ENCODE measurements at places on chromosomes 6 and 20.

GRCh38 chr6:164106345-164106769, 691.8 kb downstream of the QKI start:
- no peak for DNase-seq

GRCh38 chr6:3450888-3451287, 6.0 kb downstream of the SLC22A23 start:
- no peak for DNase-seq

- DNase-seq, result no peak
Measured at GRCh38 chr6:13172291-13172690, 156.0 kb downstream of the TBC1D7 start.

DNA sequence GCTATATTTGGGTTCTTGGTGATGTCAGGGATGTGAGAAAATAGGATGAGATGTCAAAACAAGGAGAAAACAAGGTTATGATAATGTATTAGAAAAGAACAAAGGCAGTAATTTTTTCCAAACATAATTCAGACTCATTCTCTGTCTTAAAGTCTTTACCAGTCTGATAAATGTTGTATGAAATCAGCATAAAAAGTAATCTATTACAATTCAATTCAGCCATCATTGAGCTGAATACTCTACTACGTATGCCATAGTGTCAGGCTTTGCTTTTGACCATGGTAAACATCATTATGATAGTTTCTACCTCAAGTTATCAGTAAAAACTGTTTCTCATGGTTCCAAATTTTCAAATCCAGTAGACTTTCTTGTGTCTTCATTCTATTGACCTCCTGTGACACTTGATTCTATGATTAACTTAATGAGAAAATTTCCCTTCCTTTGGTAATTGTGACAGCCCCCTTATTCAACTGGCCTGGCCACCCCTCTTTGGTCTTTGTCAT, 75.0 kb downstream of the EPHA7 start:
- DNase-seq, result no peak

- no peak for DNase-seq
Measured at GRCh38 chr20:16968099-16968498, 219.9 kb downstream of the OTOR start.

GRCh38 chr20:14717134-14717999, 380.0 kb upstream of the FLRT3 start:
- no peak for DNase-seq

DNA sequence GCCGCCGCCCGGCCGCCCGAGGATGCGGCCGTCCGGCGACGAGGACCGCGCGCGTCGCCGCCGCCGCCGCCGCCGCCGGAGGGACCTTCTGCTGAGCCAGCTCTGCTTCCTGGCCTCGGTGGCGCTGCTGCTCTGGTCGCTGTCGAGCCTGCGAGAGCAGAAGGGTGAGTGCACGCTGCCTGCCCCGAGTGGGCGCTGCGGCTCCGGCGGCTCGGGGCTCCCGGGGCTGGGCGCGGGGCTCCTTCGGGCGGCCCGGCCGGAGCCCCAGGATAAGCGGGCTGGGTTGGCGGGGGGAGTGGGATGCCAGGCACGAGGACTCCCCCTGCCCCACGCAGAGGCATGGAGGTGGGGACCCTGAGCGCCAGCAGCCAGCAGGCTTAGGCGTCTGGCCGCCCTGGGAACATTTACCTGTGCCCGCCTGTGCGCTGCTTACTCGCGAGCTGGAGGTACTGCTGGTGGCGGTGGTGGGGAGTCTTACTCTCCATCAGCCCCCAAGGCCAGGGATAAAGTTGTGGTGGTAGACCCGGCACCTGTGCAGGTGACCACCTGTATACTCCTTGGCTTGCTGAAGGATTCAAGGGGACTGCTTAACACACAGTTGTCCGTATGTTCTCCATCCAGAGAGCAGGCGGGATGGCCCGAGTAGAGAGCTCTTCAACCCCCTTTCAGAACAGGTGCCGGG, 520 bp downstream of the SLC24A3 start:
- DNase-seq, result no peak

- no peak for DNase-seq
Measured at GRCh38 chr6:23526526-23526925, 599.5 kb upstream of the NRSN1 start.

DNA sequence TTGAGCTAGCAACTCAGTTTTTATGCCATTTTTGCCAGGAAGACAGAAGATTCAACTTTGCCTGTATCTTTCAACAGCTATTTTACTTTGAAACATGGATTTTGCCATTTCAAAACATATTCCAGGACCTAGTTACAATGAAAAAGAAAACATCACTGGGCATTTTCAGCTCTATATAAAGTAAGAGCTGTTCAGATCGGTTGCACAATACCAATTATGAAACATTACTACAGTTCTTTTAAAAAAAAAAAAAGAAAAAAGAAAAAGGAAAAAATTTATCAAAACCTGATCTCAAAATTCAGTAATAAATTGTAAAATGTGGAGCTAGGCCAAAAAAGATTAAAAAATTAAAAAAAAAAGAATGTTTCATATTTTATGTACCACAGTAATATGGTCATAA, 15.6 kb downstream of the BCLAF1 start:
- no peak for DNase-seq

DNA sequence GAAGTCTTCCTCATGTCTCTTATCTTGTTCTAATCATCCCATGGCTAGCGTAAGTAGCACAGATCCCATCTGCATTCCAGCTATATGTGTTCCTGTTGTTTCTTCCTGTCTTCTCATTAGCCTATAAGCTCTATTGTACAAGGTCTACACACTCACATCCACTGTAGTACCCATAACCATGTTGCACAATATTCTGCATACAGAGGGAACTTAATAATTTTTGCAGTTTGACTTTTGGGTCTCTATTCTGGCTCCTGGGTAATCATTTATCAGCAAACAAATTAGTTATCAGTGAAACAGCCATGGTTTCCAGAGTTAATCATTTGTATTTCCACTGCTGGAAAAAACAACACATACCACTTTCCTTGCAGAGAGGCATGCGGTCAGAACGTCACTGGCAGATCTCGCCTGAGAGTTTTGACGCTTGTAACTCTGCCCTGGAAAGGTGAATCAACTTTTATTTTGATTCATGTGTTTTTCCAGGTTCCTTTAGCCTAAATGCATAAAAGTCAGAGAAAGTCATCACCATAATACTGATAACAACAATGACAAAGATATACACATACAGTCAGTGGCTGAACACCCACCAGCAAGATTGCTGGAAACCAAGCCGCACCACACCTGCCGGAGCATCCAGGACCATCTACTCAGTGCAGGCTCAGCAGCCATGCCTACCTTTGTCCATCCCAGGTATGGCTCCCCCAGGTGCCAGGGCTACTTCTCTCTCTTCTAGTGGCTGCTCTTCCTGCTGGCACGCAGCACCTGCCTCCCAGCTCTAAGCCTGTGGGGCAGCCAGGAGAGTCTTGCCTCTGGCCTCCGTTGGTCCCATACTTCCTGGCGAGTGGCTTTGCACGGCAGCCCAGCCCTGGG, 158.2 kb downstream of the QRSL1 start:
- DNase-seq, result no peak

DNA sequence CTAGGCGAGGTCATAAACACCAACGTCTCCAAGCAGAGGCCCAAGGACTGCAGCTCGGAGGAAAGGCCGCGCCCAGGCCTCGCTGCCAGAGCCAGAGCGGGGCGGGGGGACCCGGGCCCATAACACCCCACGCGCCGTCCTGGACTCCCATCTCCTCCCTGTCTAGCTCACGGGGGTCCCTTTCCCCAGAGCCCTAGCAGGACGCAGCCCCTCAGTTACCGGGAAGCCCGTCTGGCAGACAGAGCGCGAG, 44.9 kb downstream of the MDFI start:
- DNase-seq, result no peak

DNA sequence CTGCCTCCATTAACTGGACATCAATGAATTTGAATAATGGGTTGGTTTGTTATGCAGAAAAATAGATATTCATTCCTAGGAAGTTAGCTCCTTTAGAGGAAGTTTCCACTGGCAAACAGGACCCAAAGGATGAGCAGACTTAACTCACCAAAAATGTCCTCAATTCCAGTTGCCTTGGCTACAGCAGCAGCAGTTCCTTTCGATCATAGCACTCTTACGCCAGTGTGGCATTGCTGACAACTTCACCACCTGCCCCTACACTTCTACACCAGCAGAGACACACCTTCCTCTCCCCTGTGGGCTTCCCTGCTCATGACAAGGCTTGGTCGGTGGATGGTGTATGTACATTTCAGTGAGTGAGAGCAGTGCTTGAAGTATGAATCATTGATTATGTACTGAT, 532.8 kb downstream of the QKI start:
- DNase-seq, result no peak

GRCh38 chr20:47878601-47879027, 93.3 kb upstream of the SULF2 start:
- DNase-seq, result no peak

- no peak for DNase-seq
Measured at GRCh38 chr6:165031502-165031901, 277.9 kb downstream of the C6orf118 start.

GRCh38 chr6:117906958-117907600, at the start of gene SLC35F1:
SLC35F1 (plus strand) TSS chr6:117907264.
- DNase-seq, result no peak

- DNase-seq, result no peak
Measured at GRCh38 chr20:61448386-61448785, 196.3 kb downstream of the CDH4 start.

GRCh38 chr6:161564952-161565351, 291.1 kb upstream of the AGPAT4 start:
- no peak for DNase-seq

- DNase-seq, result no peak
Measured at GRCh38 chr20:1676650-1677049, 19.1 kb upstream of the SIRPG start.

GRCh38 chr20:10828180-10828579, 154.4 kb upstream of the JAG1 start:
- no peak for DNase-seq

DNA sequence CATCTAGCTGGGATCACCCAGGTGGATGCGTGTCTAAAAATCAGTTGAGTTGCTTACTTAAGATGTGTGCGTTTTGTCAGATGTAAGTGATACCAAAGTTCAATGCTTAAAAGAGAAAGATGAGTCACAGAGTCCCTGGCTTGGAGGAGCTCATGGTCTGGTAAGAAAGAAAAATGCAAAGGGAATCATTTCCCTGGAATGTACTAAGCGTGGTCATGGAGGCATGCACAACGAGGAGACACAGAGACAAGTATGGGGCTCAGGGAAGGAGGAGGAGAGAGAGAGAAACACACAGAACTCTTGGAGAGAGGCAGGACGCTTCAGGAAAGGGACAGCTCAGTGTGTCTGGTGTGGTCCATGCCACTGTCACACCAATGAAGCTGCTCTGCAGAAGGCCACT, 186.9 kb upstream of the GMDS start:
- no peak for DNase-seq

DNA sequence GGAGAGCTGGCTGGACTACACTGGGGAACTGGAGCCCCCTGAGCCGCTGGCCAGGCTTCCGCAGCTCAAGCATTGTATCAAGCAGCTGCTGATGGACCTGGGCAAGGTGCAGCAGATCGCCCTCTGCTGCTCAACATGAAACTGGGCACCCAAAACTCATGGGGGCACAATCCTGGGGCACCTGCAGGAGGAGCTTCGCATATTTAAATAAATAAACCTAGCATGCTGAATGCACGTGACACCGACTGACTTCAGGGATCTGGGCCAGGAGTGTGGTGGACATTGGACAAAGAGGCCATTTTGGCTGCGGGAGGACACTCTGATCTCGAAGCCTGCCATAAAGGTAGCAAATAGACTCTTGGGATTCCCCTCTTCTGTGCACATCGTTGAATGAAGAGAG, 6.8 kb downstream of the SCAND1 start:
- no peak for DNase-seq

DNA sequence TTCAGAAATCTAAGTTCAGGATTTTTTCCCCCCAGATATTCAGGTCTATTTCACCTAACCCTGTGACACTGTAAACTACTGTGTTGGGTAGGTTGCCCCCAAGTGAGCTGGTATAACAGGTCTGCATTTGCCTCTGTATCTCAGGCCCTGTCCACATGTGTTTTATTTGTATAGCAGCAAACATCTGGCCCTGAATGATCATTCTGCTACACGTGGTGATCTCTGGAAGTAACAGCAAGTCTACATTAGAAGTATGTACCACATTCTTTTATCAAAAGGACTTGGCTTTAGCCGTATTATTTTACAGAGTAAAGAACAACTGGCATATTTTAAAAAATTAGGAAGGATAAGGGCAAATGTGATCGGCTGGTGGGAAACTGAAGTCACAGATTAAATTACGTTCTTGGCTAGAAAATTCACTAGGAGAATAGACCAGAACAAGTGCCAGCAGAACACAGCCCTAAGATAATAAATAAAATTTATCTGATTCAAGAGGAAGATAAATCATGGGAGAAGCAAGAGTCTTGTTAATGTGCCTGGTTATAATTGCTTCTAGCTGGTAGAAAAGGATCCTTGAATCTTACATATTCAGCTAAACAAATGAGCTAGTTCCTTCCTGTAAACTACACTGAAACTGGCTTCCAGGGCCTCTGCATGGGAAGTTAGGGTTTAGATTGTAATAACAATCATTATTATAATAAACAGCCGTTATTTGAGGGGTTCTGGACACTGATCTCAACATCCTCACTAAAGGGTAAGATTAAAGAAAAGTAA, 192.1 kb downstream of the SAMD5 start:
- DNase-seq, result no peak

GRCh38 chr6:165636402-165637048, 26.5 kb downstream of the PDE10A start:
- DNase-seq, result no peak

DNA sequence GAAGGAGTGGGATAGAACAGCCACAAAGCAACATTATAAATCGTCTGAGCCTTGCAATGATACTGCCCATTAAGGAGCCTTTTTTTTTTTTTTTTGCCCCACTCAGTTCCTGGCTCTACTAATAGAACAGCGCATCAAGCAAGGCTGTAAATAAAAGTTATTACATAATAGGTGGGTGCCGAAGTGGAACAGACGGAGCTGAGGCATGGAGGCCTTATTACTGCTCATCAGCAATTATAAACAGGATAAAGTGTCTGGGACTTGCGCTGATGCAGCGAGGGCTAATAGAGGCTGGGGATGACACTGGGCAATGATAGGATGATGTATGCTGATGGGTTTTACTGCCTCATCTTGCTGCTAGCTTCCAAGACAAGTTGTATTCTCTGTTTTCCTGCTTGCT, 272.1 kb downstream of the ZFAND3 start:
- no peak for DNase-seq

DNA sequence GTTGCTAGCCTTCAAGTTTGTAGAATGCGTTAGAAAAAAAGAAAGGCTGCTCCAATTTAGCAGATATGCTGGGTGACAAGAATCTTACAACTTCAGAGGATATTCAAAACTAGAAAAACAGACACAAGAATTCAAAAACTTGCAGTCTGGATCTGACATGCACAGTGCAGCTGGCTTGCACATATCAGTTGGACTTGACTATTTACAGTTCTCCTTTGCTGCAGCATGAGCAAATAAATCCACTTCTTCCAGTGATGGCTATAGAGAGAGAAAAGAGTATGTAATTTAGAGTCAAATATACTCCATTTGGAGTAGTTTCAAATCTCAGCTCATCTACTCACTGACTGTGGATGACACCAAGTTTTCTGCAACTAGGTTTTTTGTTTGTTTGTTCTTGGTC, 247.0 kb downstream of the RIMS1 start:
- no peak for DNase-seq
